Eye (tissue), 1 donor: ENCODE measurements at places on chromosomes 2 and 18.

DNA sequence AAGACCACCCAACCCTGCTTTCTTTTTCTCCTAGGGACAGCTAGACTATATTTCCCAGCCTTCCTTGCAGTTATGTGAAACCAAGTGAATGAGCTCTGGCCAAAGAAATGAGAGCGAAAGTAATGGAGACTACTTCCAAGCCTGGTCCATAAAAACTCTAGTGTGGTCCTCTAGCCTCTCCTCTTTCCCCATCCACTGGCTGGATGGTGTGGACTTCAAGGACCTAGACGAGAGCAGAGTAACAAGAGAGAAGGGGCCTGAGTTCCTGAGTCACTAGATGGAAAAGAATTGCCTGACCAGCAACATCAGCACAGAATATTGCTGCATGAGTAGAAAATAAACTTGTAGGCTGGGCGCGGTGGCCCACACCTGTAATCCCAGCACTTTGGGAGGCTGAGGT is 2.9 kb upstream of the TMSB10 start:
- DNase-seq, result no peak

DNA sequence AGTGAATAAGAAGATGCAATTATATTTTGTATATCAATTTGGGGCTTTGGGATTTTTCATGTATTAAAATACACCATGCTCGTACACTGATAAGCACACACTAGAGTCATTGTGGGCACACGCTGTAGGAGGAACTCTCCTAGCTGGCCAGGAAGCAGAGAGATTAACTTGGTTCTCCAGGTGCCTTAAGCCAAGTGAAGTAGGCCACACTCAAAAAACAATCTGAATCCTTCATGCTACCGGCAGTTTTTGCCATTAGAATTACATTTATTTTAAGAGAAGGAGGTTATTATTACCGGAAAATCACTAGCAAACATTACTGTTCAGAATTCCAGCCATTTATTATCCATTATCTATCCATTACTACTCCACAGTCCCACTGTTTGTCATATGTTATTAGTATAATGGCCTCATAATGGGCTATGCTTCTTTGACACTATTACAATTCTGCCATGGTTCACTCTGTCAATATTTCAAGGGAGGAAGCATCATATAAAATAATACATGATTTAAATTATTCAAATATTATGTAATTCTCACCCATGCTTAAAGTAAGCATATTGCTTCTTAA is 214.4 kb downstream of the L3MBTL4 start:
- no peak for DNase-seq

DNA sequence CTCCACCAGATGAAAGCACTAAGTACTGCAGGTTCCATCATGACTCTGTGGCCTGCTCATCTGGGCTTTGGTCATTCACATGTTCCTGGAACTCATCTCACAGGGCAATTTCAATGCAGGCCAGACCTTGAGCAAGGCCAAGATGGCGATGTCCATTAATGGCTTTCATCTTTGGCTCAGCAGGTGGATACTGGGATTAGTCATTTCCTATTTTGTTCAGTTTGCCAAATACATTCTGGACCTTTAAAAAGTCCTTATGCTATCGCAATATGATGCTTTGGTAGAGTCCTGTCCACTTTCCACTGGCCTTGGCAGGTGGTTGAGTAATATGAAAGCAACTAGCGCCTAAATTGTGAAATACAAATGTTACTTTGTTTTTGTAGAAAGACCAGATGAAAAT is 170.1 kb upstream of the REV1 start:
- no peak for DNase-seq

GRCh38 chr2:59233448-59233847 is 992.3 kb upstream of the FANCL start:
- no peak for DNase-seq

GRCh38 chr2:45765007-45765727 is 113.7 kb downstream of the PRKCE start:
- DNase-seq, result no peak

- DNase-seq, result no peak
These were observed 5.7 kb downstream of the ZNF385B start for GRCh38 chr2:179855673-179856072.

GRCh38 chr2:25310965-25311864 is 30.5 kb downstream of the DNMT3A start:
- DNase-seq, result peak; percentile 38

GRCh38 chr2:126638746-126639145 is 17.2 kb upstream of the GYPC start:
- DNase-seq, result no peak

GRCh38 chr2:742221-742620 is 65.0 kb upstream of the TMEM18 start:
- DNase-seq, result no peak

- DNase-seq, result no peak
These were observed 155.5 kb downstream of the TMEM247 start for GRCh38 chr2:46634905-46635304.

DNA sequence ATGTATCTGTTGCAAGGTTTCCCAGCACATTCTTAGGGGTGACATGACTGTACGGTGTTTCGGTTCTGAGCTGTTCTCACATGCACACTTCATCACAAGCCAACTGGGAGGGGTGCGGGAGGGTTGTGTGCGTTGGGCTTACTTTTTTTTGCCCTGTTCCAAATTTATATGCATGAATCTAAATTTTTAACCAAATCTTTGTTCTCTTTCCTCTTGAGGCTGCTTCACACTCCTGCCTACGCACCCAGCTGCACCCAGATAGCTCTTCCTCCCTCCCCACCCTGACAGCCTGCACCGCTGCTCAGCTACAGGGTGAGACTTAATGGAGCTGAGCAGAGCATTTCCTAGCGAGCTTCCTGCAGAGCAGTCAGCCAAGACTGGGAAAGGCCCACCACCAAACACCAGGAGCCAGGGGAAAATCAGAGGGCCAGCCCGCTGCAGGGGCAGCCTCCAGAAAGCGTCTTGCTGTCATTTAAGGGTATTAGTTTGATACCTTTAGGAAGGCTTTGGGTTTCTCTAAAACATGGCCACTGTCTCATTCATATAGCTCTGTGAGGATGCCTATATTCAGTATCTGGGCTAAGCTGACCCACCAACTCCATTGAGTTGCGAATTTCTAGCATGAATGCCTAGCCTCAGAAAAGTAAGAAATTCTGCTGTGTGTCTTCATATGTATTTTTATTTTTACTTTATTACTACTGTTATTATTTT is 84.5 kb downstream of the POU3F3 start:
- no peak for DNase-seq

DNA sequence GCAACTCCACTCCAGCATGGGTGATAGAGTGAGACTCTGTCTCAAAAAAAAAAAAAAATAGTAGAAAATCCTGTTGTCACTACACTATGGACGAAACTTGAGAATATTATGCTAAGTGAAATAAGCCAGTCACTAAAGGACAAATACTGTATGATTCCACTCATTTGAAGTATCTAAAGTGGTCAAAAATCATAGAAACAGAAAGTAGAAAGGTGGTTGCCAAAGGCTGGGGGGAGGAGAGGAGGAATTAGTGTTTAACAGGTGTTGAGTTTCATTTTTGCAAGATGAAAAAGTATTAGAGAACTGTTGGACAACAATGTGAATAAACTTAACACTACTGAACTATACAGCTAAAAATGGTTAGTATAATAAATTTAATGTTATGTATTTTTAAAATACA is 18.8 kb upstream of the RMP24 start:
- no peak for DNase-seq
